ENCODE measurements at places on chromosomes 3 and 15.

GRCh38 chr3:95899494-95899893 is 914.9 kb upstream of the EPHA6 start:
- no peak for DNase-seq

DNA sequence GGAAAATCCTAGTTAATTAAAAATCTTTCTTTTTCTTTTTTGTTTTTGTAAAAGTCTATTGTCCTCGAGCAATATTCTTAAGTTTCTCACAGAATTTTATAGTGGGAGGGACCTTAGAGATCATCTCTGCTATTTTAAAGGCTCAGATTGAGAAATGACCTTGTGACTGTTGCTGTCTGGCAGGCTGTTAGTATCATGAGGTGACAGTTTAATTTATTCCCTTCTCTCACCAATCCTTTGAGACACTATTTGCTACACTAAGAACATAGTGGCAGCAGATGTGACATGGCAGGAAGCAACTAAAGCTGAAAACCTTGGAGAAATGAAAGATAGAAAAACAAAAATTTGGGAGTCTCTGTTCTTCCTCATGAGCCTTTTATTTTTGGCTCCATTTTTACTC is 24.9 kb downstream of the APPL1 start:
- DNase-seq, result no peak

DNA sequence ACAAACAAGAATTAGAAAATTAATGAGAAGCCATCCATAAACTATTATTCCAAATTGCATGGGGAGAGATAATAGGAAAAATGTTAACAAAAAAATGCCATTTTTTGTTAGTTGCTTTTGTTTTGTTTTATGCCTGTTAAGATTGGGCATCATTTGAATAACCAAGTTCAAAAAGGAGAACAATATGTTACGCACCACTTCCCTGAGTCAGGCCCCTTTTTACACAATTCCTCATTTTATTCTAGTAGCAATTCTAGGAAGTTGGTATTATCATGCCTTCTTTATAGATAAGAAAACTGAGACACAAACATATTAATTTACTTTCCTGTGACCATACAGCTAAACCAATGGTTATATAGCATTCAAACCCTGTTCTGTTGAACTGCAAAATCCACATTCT is 736.9 kb upstream of the CCDC54 start:
- no peak for DNase-seq

DNA sequence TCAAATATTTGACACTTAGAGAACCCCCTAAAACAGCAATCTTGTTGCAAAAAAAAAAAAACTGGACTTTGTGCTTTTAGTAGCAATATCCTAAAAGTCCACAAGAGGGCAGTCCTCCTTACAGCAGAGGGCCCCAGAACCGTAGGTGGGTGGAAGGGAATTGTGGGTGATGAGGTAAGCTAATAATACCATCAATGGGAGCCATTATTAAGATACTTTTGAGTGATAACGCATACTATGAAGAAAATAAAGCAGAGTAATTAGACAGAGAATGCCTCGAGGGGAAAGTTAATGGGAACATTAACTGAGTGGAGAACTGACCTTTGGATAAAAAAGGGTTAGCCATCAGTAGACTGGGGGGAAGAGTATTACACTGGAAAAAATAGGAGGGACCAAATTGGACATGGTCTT is 229.9 kb downstream of the THRB start:
- no peak for DNase-seq

DNA sequence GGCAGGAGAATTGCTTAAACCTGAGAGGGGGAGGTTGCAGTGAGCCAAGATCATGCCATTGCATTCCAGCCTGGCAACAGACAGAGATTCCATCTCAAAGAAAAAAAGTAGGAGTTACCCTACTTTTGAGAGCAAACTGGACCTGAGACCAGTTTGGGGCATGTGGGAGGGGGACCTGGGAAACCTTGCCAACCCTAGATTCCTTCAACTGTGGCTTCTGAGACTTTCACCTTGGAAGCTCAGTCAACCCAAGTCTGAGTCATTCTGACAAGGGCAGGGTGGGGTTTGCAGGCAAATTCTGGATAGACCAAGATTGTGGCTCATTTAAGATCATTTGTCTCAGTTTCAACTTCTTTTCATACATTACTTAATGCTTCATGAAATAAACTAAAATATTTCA is 23.8 kb upstream of the SIAH2 start:
- no peak for DNase-seq

DNA sequence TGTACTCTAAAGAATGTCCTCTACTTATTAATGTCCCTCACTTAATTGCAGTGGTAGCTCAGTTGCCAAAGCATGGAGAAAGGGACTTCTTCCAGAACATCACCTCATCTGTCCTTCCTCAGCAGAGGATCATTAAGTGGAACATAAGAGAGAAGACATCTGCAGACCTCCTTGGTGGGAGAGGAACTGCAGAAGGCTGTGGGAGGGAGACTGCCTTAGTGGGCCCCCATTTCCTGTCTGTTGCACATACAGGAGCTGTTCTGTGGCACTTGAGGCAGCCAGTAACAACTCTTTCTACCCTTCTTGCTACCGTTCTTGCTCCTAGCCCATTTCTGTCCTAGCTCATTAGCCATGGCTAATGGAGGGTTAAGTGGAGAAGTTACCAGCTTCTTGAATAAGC is 33.6 kb downstream of the HPS3 start:
- DNase-seq, result no peak

GRCh38 chr3:46406443-46406787 is 451 bp downstream of the CCR5AS start:
- no peak for DNase-seq

DNA sequence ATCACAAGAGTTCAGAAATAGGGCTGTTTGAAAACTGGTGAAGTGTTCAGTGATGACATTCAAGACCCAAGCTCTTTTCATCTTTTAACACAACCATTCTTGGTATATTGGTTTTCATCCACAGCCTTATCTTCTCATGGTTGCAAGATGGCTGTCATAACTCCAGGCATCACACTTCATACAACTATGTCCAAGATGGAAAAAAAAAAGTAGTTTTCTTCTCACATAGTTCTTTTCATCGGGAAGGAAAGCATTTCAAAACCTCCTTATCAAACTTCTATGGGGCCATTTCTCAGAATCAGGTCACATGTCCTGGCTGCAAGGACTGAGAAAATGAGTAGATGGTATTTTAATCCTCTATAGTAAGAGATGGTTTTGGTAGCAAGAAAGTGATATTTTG is 21.1 kb upstream of the MFSD1 start:
- no peak for DNase-seq

DNA sequence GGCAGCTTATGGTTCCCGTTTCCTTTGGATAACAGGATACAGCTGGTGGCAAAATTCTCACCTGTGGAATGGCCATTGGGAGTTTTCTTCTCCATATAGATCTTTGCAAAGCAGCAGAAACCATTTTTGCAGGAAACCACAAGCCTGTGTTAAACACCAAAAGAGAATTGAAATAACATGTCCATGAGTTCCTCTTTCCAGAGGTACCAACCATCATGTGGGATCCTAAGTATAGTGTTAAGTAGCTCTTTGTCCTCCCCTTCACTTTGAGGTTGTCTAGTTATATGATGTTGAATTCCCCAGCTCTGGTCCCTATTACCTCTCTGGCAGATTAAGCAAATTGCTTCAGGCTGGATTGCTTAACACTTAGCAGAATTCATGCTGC is 94.9 kb downstream of the AKAP13 start:
- no peak for DNase-seq

DNA sequence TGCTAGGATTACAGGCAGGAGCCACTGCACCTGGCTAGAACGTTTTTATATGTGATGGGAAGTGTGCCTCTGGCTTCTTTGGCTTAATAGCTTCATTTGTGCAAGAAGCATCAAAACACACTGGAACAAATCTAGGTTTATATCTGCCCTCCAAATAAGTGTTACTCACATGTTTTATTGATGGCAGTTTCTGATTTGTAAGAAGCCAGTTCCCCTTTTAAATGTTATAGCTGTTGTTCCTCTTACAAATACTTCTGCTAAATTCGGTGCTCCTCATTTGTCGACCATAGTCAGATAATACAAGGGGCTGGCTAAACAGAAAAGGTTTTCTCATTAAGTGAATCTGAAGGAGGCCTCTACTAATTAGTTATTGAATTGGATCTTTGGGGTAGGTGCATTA is 307.1 kb upstream of the SEMA6D start:
- DNase-seq, result no peak

DNA sequence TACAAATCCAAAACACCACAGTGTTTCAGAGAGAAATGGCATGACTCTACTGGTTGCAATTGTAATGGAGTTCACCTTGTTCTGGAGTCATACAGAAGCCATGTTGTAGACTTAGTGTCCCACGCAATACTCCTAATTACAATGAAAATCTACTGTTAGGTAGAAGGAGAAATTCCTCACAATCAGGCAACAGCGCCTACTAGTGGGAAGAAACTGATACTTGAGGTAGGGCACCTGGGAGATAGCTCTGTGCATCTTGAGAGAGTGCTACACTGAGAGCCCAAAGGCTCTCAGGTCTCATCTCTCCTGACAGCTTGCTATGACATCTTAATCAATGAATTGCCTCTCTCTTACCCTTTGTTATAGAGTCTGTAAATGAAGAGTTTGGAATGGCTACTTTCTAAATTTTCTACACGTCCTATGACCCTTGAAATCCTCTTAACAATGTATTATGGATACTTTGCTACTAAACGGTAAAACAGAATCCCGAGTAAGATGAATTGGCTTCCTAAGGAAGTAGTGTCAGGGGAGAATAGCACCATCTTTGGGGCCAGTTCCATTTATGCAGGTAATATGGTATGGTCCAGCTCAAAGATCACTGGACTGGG is 422.7 kb upstream of the TPRG1 start:
- DNase-seq, result peak; percentile 55

- DNase-seq, result no peak
Observed at GRCh38 chr15:77004189-77004588, 9.3 kb downstream of the PSTPIP1 start.

DNA sequence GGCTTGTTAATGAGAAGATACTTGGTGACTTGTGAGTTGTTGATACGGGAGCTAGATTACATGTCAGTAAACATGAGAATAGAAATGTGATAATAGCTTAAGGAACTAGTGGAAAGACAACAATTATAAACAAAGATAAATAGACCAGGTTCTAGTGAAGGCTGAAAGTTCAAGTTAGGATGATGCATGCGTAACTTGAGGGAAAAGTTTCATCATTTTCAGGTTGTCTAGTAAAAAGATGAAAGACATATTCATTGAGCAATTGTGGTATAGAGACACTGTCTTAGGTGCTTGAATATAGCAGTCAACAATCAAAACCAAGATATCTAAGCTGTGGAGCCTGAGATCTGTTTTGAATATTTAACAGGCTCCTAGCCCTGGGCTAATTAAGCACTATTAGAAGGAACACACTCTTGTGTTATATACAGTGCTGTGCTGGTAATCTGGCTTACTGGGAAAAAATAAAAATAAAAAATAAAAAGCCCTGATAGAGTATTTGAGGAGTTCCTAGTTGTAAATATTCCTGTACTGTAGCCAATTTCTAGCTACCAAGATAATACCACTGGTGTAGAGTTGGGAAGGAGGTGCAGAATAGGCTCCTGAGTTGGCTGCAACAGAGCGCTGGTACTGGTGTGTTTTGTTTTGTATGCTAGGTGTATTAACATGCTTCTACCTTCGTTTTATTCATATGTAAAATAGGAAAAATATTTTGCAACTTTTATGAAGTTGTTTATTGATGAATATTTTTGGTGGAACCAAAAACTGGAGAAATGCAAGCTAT is 68.5 kb downstream of the NLGN1 start:
- no peak for DNase-seq

GRCh38 chr3:172102123-172102882 is 62.9 kb downstream of the FNDC3B start:
- DNase-seq, result peak; percentile 29

- no peak for DNase-seq
Observed at GRCh38 chr15:60568301-60568742, 89.4 kb upstream of the ICE2 start.

DNA sequence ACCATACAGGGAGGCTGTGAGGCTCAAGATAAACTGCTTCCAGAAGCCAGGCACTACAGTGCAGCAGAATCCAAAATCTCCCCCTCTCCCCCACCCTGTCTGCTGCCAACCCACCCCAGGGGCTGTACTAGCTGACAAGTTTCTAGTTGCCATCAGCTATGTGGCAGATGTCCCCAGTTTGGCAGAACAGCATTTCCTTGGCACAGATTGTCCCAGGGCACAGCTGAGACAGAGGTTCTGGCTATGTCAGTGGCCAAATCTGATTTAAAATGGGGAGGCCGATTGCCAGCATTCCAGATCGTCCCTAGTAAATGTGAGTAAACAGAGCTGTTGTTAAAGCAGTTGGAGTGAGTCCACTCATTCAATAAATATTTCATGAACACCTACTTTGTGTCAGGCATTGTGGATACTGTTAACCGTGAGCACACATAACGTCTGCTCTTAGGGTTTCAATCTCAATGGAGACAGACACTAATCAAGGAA is 28.0 kb upstream of the CCDC174 start:
- no peak for DNase-seq

- no peak for DNase-seq
Observed at GRCh38 chr15:36499412-36500389, 79.7 kb upstream of the CDIN1 start.

GRCh38 chr3:134696155-134696554 is 45.3 kb upstream of the KY start:
- DNase-seq, result no peak

- DNase-seq, result no peak
Observed at GRCh38 chr15:69417581-69417980, 3.4 kb downstream of the KIF23 start.

- DNase-seq, result peak; percentile 48
Observed at GRCh38 chr15:99450896-99451358, 114.9 kb upstream of the MEF2A start.

DNA sequence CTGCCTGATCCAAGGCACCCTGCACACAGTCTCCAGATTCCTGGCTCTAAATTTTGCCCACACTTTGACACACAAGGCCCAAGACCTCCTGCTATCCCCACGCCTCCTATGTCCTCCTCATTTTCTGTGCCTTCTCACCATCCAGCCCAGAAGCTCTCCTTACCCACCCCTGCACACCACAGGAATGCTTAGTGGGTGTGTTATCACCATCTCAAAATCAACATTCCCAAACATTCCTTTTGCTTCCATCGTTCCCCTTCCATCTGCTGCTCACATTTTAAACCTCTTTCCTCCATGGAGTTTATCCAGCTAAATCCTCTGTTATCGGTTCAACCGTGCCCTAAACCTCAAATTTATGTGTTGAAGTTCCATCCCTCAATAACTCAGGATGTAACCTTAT is 43.9 kb downstream of the DGKG start:
- DNase-seq, result no peak

DNA sequence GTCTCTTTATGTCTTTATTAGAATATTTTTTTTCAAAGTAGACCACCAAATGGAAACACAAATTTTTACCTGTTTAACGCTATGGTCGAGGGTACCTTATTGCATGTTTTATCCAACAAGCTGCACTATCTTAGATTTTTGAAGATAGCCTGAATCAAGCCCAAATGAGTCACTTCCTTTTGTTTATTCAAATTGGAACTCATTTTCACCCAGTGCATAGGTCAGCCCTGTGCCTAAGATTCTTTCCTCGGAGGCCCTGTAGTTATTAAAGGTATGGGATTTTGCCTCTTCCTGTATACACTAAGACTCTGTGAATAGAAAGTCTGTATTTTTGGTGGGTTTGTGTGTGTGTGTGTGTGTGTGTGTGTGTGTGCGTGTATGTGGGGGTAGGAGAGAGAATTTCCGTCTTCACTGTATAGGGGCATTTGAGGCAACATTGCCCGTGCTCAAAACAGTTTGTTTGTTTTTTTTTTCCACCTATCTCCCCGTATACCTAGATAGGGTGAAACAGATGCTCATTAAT is 358.0 kb upstream of the CADM2 start:
- DNase-seq, result no peak

Data from stimulated activated CD8-positive, alpha-beta memory T cell treated with anti-CD3 and anti-CD28 coated beads, Interleukin-7, amount 100 ng/mL, for 4 hours (primary cell).